ENCODE measurements at places on chromosomes 5 and 9.

- DNase-seq, result no peak
These were observed 240.3 kb upstream of the TRPC7 start for GRCh38 chr5:136605638-136606037.

GRCh38 chr5:59079622-59080620 is 497.0 kb downstream of the RAB3C start:
- DNase-seq, result no peak

DNA sequence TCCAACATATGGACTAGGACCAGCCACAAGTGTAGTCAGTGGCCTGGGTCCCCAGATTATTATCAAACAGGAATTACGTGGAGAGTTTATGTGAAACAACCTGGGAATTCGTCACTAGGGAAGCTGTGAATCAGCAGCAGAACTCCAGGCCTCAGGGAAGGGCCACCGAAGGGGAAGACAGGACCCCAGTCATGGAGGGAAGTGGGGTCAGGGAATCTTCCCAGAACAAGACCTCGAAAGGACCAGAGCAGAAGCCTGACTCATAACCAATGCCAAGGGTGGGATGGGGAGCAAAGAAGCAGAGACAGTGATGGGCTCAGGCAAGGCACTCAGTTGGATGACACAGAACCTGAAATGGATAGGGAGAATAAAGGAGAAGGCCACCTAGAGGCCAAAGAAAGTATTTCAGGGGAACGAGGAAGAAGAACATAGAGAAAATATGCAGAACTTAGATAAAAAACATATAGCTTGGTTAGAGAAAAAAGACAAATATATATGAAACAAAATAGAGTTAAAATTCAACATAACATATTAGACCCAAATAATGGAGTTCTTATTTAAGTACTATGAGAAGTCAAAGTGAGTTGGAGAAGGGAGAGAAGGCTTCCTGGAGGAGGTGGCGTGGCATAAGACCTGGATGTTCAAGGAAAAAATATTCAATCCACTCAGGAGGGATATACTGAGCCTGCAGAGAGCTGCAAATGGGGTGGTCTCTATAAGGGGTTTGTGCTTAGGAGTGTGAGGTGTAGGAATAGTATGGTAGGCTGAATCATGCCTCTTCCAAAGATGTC is 66.7 kb upstream of the CAST start:
- peak; percentile 15 for DNase-seq

- DNase-seq, result no peak
These were observed 894 bp downstream of the FST start for GRCh38 chr5:53481159-53481886.

GRCh38 chr5:91645347-91645746 is 262.2 kb upstream of the ARRDC3 start:
- DNase-seq, result no peak

GRCh38 chr5:137146402-137146890 is 352.7 kb downstream of the SPOCK1 start:
- no peak for DNase-seq

DNA sequence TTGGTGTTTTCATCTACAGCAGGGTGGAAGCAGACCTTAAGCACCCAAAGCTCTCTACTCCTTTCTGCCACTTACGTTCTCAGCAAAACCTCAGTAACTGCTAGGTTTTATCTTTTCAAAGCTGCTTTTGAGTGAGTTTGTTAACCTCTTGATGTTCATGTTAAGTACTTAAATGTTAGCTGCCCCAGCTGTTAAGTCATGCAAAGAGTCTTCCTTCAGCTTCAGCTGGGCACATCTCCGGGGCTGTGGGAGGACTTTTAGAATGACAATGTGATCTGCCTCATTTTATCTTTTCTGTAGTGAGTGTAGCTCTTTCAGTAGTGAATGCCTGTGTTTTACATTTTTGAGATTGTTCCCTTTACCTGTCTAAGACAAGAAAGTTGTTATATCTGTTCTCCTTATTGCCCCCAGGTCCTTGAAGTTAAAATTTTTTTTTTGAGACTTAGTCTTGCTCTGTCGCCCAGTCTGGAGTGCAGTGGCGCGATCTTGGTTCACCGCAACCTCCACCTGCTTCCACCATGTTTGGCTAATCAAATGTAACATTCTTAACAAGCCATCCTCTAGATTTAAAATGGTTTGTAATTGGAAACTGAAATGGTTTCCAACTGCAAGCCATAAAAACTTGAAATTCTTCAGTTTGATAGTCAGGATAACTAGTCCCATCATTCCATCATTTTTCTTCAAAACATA is 19.6 kb downstream of the KDM4C start:
- no peak for DNase-seq

- DNase-seq, result no peak
These were observed 251.0 kb downstream of the SH3GL2 start for GRCh38 chr9:17829812-17830385.

DNA sequence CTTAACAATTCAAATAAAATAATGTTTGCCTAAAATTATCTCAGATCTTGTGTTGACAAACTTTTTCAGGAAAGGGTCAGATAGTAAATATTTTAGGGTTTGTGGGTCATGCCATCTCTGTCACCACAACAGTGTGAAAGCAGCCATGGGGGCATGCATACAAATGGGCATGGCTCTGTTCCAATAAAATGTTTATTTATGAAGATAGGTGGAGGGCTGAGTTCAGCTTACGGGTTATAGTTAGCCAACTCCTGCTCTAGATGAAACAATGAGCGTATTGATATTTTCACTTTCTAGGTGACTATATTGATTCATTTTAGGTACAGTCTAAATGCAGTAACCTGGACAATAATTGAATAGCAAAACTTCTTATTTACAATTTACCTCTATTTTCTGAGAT is 533.8 kb upstream of the CLINT1 start:
- no peak for DNase-seq

GRCh38 chr9:126307322-126308061 is 19.1 kb upstream of the MVB12B start:
- no peak for DNase-seq

DNA sequence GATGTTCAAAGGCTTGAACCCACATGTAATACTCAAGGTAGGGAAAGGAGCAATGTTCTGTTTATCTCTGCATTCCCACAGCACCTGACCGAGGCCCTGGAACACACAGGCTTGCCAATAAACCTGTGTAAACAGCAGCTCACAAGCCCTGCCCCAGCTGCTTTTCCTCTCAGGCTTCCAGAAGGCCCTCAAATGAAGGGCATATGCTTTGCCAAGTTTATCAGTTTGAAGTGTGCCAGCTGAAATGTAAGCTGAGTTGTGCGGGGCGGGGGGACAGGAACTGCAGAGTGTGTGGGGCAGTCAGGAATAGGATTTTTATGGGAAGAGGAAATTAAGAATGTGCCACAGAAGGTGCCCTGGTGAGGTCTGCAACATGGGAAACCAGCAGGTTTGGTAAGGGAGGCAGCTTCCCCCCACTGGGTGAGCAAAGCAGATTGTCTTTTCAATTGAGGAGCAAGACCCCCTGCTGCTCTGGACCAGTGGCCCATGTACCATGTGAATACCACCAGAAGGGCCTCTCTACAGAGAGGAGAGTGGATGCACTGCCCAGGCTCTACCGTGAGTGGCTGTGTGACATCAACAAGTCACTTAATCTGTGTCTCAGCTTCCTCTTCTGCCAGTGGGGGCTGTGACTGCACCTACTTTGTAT is 194.8 kb downstream of the SPOCK1 start:
- DNase-seq, result no peak

- no peak for DNase-seq
These were observed 1.7 kb downstream of the TUT7 start for GRCh38 chr9:86352440-86353077.

- DNase-seq, result no peak
These were observed 45.4 kb downstream of the HABP4 start for GRCh38 chr9:96495341-96495740.

DNA sequence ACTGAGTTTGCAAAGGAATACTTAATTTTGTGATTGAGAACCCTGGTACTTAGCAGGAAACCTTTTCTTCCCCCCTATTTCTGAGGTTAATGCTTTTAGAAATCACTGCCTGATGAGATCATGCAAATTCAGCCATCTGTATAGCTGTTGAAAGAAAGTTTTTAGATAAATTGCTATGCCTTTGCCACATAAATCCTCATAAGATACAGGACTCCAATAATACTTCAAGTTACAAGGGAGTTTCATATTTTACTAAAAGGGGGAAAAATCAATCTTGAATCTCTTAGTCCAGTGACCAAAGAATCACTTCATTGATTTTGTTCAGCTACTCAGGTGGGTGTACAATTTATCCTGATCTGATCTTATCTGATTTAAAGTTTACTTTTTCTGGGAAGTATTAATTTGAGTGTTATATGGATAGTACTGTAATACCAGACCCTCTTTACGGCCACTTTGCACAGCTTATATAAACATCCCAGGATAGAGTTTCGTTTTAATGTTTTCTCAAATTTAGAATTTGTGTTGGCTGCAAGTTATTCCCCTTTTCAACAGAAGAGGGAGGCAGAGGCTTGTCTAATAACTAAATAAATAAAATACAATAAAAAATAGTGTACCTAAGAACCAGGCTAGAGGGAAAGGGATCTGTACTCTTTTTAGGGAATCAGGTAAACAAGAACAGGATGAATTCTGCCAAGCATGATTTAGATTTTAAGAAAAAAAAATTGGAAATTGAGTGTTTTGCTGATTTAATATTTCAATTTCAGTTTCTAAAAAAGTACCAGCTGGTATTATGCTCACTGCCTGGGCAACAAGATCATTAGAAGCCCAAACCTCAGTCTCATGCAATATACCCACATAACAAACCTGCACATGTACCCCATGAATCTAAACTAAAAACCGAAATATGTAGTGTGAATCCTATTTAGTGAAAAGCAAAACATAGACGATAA is 69.1 kb downstream of the PSAT1 start:
- no peak for DNase-seq

GRCh38 chr5:179245031-179245430 is 100.2 kb downstream of the ADAMTS2 start:
- no peak for DNase-seq

- DNase-seq, result no peak
These were observed 273.5 kb downstream of the SLF1 start for GRCh38 chr5:94891972-94892371.

DNA sequence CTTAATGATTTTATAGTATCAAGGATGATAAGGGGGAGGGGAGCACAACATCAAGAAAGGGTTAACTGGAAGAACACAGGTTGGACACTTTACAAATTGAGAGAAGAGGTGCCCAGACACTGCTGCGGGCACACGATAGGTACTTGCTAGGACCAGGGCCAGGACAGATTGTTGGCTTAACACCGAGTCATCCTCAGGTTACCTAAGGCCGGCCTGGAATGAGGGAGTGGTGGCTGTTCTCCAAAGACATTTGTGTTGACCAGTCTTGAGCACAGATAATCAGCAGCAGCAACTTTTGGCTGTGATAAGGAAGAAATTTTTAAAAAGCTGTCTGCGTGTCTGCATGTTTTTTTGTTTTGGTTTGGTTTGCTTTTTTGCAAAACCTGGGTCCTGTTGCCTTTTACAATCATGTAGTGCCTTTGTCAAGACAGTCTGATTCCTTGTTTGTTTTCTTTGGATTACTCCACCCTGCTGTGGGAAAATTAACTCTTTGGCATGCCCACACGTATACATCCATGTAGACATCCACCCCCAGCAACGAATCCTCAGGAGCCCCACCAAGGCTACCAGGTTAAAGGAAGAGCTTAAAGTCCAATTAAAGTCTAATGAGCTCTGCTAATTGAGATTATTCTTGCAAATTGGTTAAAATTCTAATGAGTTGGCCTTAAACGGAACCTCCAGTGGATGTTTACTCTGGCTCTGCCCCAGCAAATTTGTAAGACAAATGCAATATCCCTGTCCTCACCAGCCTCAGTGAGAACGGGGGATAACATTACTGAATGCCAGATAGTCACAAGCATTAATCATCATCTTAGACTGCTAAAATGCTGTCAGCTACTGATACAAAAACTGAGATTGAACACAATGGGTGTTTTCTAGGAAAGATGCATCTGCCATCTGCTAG is 382.3 kb downstream of the ACTL7B start:
- no peak for DNase-seq

DNA sequence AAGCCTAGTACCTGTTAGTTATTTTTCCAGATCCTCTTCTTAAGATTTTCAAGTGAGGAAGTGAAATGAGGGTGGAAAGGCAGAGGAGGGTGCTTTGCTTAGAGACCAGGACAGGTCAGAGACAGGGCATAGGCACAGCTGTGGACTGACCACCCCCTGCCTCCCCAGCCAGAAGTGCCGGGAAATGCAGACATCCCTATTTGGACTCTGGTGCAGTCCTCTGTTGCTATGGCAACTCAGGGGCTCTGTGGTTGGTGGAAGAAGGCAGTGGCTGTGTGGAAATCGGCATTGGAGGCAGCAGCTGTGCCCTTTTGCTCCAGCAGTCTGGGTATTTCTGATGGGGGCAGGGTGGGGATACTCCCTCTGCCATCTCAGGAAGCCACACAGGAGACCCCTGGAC is 43.3 kb upstream of the NDFIP1 start:
- DNase-seq, result no peak

- DNase-seq, result no peak
These were observed 186.8 kb upstream of the PRLR start for GRCh38 chr5:35417040-35417439.

DNA sequence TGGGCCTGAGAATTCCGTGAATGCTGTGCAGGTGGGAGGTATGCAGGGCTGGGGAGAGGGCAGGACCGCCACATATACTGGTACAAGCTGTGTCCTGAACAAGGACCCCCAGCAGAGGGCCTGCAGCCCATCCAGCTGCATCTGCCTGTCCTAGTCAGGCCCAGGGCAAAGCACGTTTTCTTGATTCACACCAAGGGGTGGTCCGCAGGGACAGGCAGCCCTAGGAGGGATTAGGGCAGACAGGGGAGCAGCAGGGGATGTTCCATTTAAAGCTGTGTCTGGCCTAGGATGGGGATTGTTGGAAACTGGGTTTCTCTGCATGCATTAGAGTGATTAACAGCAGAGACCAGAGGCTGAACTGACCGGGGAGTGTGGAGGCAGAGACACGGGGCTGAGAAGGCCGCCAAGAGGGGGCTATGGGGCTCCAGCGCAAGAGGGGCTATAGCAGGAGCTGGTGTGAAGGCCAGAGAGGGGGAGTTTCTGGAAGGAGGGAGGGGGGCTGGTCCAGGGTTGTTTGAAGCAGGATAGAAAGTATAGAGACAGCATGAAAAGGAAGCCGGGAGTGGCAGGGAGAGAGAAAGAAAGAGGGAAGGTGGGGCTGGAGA is 2.7 kb downstream of the GRM6 start:
- DNase-seq, result no peak

DNA sequence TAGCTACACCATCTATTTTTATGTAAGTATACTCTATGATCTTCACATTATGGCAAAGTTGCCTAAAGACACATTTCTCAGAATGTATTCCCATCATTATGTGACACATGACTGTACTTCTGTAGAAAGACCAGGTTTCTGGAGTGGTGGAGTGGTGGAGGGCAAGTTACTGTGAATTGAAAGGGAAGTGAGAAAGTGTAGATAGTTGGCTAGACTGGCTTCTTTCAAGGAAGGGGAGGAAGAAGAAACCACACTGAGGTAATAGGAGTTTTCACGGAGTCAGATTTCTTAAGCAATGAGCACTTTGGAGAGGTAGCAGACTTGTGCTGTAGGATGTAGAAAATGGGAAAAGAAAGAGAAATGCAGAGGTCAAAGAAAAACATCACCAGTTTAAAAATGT is 50.9 kb upstream of the EQTN start:
- no peak for DNase-seq

GRCh38 chr5:179800696-179801201 is 5.9 kb downstream of the MGAT4B start:
- DNase-seq, result no peak
